ENCODE measurements at places on chromosomes 2 and 18.

DNA sequence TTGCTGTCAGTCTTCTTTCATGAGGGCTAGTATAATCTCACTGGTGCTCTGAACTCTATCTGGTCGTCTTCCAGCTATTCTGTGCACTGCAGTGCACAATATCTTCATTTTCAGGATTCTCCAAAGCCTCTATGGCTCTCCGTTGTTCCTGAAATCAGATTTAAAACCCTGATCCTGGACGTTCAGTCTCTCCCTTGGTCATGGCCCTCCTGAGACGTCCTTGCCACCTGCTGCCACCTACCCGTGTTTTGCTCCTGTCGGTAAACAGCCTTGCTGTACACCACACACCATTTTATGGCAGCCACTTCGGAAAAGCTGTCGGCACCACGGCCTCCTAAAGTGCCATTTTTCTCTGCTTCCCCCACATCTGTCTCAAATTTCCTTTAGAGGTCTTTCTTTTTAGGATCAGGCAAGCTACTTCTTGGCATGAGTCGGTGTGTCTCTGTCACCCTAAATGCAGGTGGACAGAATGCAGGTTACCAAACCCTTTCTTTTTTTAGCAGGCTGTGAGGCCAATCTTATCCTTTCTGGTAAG is 170.0 kb downstream of the HRH4 start:
- no peak for DNase-seq

- no peak for DNase-seq
Observed at GRCh38 chr18:61394983-61395382, 61.8 kb downstream of the CDH20 start.

GRCh38 chr2:209864716-209865295 is 93.2 kb downstream of the UNC80 start:
- DNase-seq = no peak

DNA sequence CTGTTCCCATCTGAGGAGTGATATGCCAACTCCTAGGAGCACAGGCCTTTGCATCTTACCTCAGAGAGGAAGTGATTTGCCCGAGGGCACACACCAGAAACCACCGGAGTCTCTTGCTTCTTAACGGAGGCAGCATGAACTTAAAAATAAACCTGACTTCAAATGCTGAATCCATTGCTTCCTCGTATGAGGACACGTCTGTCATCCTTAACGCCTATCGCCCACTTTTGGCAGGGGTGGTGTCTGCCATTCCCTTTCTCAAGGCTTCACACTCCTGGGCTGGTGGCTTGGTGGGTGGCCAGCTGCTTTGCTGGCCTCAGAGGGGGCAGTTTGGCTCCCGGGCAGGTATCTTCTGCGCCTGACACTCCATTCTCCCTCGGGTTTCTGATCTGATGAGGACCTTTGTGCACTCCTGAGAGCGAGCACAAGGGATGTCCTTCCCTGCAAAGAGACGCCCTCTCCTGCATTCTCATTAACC is 1.1 kb upstream of the PREB start:
- DNase-seq = no peak

GRCh38 chr2:122063716-122064115 is 308.3 kb downstream of the TSN start:
- DNase-seq = no peak

DNA sequence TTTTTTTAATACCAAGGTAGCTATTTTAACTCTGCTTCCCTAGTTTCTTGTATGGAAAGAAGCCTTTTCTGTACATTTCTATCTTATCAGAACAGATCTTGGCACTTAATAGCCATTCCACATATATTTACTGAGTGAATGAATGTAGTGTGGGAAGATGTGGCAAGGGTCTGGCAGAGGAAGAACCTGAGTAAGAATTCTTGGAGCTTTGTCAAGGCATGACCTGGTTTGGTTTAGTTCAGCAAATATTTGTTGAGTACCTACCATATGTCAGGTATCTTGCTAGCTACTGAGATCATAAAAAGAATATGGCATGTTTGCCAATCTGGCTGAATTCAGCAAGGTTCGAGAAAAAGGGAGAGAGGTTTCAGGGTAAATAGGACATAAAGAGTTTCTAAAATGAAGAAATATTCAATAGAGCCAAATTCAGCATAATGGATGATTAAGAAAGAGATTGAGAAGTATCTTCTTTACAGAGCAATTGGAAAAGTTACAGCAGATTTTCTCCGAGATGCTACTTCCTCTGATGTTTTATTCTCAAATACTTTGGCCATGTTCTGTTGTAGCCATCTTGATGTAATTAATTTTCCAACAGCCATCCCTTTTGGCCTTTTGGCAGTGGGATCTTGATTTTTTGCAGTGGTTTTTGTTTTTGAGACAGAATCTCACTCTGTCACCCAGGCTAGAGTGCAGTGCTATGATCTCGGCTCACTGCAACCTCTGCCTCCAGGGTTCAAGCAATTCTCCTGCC is 21.7 kb upstream of the MEP1B start:
- no peak for DNase-seq

DNA sequence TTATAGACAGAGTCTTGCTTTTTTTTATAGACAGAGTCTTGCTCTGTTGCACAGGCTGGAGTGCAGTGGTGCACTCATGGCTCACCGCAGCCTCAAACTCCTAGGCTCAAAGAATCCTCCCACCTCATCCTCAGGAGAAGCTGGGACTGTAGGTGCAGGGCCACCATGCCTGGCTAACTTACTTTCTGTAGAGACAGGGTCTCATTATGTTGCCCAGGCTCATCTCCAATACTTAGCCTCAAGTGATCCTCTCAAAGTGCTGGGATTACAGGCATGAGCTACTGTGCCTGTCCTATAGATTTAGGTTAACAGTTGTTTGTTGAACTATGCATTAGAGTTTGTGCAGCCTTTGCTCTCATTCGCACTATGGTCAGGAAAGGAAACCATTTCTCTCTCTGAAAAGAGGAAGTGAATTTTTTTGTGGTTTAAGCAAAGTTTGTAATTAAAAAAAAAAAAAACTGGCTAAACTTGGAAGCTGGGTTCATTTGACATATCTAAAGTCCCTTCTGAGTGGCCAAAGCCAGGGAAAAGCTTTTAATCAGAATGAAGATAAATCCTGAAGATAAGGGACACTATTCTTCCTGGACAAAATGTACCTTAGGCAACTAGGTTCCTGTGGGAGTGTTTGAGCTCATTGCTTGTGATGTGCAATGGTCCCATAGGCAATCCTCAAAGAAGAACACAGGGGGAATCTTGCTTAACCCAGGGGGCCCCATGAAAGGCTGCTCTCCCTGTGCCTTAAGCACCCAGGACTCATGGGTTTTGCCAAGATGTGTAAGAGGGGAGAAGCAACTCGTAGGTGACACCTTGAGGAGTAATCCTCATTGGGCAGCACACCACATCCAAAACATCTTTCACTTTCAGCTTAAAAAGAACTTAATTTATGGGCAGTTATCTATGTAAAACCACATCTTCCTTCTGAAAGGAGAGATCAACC is 201.7 kb downstream of the MREG start:
- DNase-seq = no peak

DNA sequence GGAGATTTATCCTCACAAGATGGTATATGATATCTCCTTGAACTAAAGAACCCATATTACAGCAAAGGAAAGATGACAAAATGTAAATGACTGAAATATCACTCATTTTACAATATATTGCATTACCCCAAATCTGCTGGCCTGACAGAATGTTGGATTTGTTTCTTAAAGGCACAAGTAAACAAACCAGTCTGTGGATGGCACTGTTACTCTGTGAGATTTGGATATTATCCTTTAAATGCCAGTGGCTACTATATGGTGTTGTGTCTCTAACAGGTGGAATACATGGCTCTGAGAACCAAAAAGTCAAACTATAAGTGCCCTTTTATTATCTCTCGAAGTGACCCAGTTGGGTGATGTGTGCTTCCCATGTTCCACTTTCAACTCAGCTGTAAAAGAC is 125.7 kb downstream of the PDE1A start:
- no peak for DNase-seq

DNA sequence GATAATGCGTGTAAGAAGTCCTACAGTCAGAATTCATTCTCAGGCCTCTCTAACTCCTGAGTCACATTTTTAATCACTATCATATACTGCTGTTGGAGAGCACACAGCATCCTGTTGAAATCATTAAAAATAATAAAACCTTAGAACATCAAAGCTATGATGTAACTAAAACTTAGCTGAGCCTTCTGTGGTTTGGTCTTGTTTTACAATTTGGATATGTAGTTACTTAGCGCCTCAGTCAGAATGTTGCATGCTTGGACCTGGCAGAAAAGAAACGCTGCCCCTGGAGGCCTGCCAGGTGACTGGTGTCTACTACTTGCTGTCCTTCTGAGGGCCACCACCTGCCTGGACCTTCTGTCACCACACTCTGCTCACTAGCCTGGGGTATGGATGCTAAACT is 261.1 kb upstream of the RASGRP3 start:
- no peak for DNase-seq

DNA sequence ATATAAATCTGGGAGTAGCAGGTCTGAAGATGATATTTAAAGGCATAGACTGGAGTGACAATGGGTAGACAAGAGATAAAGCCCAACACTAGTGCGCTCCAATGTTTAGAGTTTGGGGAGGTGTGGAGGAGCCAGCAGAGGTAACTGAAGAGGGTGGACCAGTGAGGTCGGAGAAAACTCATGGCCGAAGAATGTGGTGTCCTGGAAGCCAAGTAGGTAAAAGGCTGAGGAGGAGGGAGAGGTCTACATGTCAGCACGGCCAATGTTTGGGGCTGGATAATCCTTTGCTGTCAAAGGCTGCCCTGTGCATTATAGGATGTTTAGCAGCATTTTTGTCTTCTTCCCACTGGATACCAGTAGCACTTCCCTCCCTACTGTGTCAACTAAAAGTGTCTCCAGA is 78.8 kb upstream of the KCNE4 start:
- DNase-seq = no peak

- DNase-seq = no peak
Observed at GRCh38 chr2:219469186-219469724, 29.4 kb upstream of the GMPPA start.

GRCh38 chr2:37560241-37560848 is 111.1 kb downstream of the CDC42EP3 start:
- no peak for DNase-seq
